Common myeloid progenitor, CD34-positive (primary cell): ENCODE measurements at places on chromosomes 2 and 18.
A peak's percentile ranks its signal among the peaks of the same experiment; 100 is the strongest.

DNA sequence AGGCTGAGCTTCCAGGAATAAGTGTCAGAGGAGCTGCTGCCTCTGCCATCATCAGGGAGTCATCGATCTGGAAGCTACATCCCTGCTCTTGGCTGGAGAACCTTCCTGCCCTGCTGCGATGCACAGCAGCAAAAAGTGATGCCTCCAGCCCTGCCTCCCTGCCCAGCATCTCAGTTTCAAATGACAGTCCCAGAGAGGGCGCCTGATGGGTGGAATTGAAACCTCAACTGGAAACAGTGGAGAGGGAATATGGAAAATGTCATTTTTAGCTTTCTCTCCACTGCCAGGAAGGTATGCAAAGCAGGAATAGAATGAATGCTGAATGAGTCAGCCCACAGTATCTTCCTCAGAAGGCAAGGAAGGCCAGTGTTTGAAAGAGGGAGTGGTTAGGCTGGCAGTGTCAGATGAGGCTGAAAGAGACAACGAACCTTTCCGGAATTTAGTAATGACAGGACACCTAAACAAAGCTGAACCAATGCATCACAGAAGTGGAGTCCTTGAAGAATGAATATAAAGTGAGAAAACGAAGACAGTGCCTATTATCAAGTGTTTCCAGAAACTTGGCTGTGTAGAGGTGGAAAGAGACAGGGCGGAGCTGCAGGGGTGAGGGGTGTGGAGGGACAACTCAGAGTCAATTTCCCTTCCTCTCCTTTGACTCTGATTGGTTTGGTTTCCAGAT lies 153.9 kb upstream of the NDUFV2 start:
- H3K27ac ChIP-seq: no peak overlapping the region
- no peak overlapping the region for H3K4me3 ChIP-seq
- DNase-seq: no peak
- H3K27me3 ChIP-seq: peaks cover 6% of the 10 kb centered on the region

DNA sequence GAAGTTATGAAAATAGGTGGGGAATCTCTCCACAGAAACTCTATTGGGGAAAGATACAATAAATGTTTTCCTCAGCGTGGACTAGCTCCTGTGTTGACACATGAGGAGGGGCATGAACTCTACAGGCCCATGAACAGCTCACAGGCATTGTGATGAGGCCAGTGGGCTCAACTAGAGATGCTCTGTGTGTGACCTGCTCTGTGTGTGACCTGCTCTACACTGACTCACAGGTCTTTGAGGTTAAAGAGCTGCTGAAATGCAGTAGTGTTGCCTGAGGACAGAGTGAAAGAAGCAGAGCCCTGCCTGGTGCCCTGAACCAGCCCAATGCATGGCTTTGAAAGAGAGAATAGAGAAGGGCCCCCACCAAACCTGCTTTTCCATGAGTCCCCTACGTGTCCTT lies 117.6 kb downstream of the MCFD2 start:
- no peaks in the 10 kb centered on the region for H3K4me1 ChIP-seq
- no peak overlapping the region for H3K27ac ChIP-seq
- H3K4me3 ChIP-seq: no peak overlapping the region

GRCh38 chr2:53778536-53779162 lies 8.1 kb downstream of the ASB3 start:
- DNase-seq: peak; percentile 62
- H3K4me1 ChIP-seq: no peaks in the 10 kb centered on the region
- H3K4me3 ChIP-seq: no peak overlapping the region
- H3K36me3 ChIP-seq: peaks cover 21% of the 10 kb centered on the region

DNA sequence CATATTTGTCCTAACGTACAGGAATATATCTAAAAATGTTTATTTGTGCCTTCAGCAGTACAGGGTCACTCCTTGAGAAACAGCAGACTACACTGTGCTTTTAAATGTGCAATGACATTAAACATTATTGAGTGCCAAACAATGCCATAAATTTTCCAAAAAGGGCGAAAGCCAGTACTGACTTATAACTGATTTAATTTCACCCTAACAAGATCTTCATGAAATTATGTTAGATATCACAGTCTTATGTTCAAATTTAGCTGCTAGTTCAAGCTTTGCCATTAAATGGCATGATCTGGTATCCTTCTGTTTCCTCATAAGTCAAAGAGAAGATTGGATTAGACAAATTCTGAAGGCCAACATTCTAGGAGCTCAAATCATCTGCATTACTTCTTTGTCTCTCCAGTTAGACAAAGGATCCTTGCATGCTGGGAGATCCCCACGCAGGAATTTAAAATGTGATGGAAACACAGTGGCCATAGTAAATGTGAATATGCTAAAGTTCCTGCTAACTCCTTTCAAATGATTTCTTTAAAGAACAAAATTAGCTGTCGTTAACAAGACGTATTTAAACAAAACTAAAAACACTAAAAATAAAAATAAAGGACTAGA lies 129.3 kb upstream of the STON1 start:
- no peak overlapping the region for H3K4me3 ChIP-seq
- H3K4me1 ChIP-seq: peaks cover 3% of the 10 kb centered on the region
- DNase-seq: no peak
- H3K27me3 ChIP-seq: no peaks in the 10 kb centered on the region
- H3K36me3 ChIP-seq: no peaks in the 10 kb centered on the region
- H3K27ac ChIP-seq: no peak overlapping the region

GRCh38 chr18:62386601-62387000 lies 61.5 kb downstream of the TNFRSF11A start:
- no peaks in the 10 kb centered on the region for H3K36me3 ChIP-seq
- H3K27me3 ChIP-seq: no peaks in the 10 kb centered on the region
- no peak overlapping the region for H3K4me3 ChIP-seq
- no peak overlapping the region for H3K27ac ChIP-seq

DNA sequence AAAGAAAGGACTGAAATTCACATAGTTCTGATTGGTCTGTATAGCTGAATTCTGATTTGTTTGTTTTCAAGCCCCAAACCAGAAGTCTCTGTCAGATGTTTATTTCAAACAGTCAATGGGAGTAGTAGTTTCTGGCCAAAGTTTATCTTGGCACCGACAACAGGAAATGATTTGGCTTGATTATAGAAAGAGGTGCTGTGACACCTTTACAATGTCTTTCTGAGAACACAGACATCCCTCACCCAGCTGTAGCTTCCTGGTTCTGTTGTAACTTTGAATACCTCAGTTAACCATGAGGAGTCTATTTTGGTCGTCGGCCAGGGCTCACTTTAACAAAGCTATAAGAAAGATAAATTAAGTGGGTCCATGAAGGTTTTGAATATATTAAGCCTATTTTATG lies 545.0 kb upstream of the ZNF804A start:
- no peaks in the 10 kb centered on the region for H3K4me1 ChIP-seq
- no peaks in the 10 kb centered on the region for H3K36me3 ChIP-seq
- H3K27me3 ChIP-seq: no peaks in the 10 kb centered on the region
- no peak overlapping the region for H3K4me3 ChIP-seq
- H3K27ac ChIP-seq: no peak overlapping the region

GRCh38 chr2:66432801-66433694 lies 1.9 kb upstream of the MEIS1 start:
- H3K27me3 ChIP-seq: no peaks in the 10 kb centered on the region
- peaks cover 3% of the 10 kb centered on the region for H3K36me3 ChIP-seq
- H3K4me1 ChIP-seq: peaks cover 12% of the 10 kb centered on the region
- DNase-seq: peak; percentile 97
- H3K27ac ChIP-seq: peak overlapping the region; percentile 90
- peak overlapping the region; percentile 89 for H3K4me3 ChIP-seq

- H3K4me3 ChIP-seq: no peak overlapping the region
- no peak overlapping the region for H3K27ac ChIP-seq
- no peak for DNase-seq
- H3K27me3 ChIP-seq: no peaks in the 10 kb centered on the region
Observed at GRCh38 chr2:177797808-177798207, 274.8 kb downstream of the PDE11A start.

DNA sequence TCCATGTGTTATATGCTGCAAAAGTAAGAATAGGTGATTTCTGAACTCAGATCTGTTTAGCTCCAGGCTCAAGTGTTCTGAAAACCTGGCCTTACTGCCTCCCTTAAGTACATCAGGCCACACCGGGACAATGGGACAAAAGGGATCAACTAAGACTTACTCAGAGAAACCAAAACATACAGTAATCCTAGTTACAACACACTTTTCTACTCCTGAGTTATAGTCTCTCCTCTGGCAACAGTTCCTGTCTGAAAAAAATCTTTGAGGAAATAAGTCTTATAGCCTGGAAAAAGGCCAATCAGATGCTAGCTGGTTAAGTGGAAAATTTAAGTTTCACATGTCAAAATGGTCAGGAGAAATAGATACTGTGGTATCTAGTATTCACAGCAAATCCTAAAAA lies 5.6 kb downstream of the METTL5 start:
- no peaks in the 10 kb centered on the region for H3K27me3 ChIP-seq
- H3K36me3 ChIP-seq: peaks cover 11% of the 10 kb centered on the region
- peak overlapping the region; percentile 1 for H3K27ac ChIP-seq
- H3K4me1 ChIP-seq: peaks cover 12% of the 10 kb centered on the region

DNA sequence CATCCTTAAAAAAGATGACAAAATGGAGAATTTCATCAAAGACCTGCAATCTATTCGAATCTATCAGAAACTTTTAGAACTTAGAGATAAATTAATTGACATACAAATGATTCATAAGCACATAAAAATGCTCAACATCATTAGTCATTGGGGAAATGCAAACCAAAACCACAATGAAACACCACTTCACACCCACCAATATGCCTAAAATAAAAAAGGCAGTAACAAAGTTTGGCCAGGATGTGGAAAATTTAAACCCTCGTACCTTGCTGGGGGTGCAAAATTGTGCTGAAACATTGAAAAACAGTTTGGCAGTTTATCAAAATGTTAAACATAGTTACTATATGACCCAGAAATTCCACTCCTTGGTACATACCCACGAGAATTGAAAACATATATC lies 11.5 kb upstream of the EIF2AK3 start:
- no peak overlapping the region for H3K4me3 ChIP-seq
- H3K27me3 ChIP-seq: no peaks in the 10 kb centered on the region
- H3K36me3 ChIP-seq: no peaks in the 10 kb centered on the region
- no peaks in the 10 kb centered on the region for H3K4me1 ChIP-seq

- no peaks in the 10 kb centered on the region for H3K36me3 ChIP-seq
- H3K27ac ChIP-seq: no peak overlapping the region
- DNase-seq: peak; percentile 73
Observed at GRCh38 chr2:127226520-127227263, 6.6 kb upstream of the CYP27C1 start.

DNA sequence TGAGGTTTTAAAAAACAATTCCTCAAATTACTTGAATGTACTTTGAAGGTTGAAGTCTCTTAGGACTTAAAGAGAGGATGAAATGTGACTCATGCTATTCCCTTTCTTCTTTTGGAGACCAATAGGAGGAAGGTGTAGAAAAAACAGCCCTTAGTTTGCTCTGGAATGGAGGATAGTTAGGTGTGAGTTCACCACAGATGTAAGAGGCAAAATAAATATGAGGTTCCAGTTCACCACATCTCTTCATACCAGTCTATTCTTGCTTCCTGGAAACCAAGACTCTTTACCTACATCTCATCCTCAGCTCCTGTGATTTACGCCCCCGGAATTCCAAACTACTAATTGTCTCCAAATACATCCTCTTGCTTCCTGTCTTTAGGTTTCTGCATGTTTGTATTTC lies 77.5 kb upstream of the TTC21B start:
- H3K36me3 ChIP-seq: no peaks in the 10 kb centered on the region
- H3K27me3 ChIP-seq: no peaks in the 10 kb centered on the region
- H3K27ac ChIP-seq: no peak overlapping the region
- no peak for DNase-seq

- peaks cover 22% of the 10 kb centered on the region for H3K4me1 ChIP-seq
- H3K4me3 ChIP-seq: peak overlapping the region; percentile 42
- H3K27ac ChIP-seq: peak overlapping the region; percentile 30
- H3K27me3 ChIP-seq: no peaks in the 10 kb centered on the region
- DNase-seq: peak; percentile 17
Observed at GRCh38 chr2:26786207-26787028, 562 bp downstream of the CENPA start.

GRCh38 chr2:238525990-238526389 lies 99.3 kb downstream of the ASB1 start:
- no peak overlapping the region for H3K27ac ChIP-seq
- no peaks in the 10 kb centered on the region for H3K27me3 ChIP-seq
- H3K4me1 ChIP-seq: no peaks in the 10 kb centered on the region

DNA sequence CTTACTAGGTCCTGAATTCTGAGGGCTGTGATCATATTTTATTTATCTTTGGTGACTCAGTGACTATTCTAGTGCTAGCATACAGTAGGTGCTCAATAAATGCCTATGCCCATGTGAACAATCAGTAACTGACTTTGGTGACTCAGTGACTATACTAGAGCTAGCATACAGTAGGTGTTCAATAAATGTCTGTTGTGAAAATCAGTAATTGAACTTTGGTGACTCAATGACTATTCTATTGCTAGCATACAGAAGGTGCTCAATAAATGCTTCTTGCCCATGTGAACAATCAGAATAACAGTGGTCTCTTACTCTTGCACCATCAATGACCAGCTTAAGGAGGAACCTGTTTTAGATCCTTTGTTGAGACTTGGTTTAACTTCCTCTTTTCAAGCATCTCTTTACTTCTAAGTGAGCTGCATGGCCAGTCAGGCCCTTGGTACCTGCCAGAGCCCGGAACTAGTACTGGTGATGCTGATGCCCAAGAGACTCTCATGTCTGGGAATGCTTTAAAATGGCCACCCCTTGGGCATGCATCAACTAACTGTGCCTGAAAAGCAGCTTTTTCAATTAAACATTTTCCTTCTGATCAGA lies 214.9 kb upstream of the SPRED2 start:
- H3K4me3 ChIP-seq: no peak overlapping the region
- no peaks in the 10 kb centered on the region for H3K36me3 ChIP-seq
- H3K27me3 ChIP-seq: no peaks in the 10 kb centered on the region

DNA sequence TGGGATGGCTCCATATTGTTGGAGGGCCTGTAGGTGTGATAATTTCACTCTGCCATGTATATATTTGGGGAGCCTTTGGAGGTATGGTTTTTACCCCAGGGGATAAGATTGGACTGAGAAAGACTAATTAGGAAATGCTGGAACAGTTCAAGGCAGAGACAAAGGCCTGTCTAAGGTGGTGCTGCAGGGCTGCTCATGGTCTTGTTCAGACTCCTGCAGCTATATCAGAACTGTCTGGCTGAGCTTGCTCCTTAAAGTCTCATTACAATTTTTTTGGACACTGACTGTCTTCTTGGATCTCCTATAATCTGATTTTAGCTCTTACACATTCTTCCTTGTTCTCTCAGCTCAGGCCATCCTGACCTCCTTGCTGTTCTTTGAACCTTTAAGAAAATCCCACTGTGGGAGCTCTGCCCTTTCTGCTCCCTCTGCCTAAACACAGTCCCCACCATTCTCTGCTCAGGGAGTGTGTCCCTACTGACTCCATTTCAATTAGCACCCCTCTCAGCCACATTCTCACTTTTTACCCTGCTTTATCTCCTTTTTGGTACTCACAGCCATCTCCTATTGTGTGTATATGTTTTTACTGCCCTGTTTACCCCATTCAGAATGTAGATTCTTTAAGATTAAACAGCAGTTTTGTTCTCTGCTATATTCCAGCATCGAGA lies 468.7 kb upstream of the FANCL start:
- H3K4me3 ChIP-seq: no peak overlapping the region
- H3K36me3 ChIP-seq: no peaks in the 10 kb centered on the region
- H3K4me1 ChIP-seq: peaks cover 4% of the 10 kb centered on the region
- no peak for DNase-seq
- H3K27me3 ChIP-seq: no peaks in the 10 kb centered on the region
- H3K27ac ChIP-seq: no peak overlapping the region

GRCh38 chr2:130828461-130828860 lies 8.3 kb upstream of the ARHGEF4 start:
- DNase-seq: no peak
- no peak overlapping the region for H3K4me3 ChIP-seq
- no peaks in the 10 kb centered on the region for H3K36me3 ChIP-seq
- H3K27me3 ChIP-seq: no peaks in the 10 kb centered on the region
